ENCODE measurements at places on chromosomes 7 and 10.

DNA sequence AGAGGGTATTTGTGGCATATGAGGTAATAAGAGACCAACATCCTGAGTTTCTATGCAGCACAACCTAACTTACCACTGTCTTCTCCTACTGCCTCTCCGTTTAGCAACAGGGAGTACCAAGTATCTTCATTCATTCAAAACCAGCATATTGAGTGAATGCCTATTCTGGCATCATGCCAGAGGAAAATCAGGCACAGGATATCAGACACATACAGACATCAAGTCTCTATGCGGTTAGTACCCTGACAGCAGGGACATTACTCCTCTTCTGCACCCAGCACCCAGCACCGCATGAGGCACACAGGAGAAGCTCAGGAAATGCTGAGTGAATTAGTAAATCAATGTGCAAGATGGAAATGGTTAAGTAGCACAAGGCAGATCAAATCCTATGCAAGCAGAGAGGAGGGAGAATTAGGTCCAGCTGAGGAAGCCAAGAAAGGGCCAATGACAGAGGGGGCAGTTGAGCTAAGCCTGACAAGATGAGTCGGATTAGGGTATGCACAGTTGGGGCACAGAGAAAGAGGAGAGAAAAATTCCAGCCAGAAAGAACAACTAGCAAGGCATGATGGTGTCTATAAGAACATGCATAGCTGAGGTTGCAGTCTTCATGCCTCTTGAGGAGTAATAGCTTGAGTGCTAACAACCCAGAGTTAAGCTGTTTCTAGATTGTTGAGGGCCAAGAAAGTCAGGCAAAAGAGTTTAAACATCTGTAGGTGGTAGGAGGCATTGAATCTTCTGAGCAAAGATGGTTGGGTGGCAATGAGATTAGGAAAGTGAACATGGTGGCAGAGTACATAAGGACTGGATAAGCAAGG lies 146.0 kb downstream of the PLXNA4 start:
- DNase-seq, result no peak

DNA sequence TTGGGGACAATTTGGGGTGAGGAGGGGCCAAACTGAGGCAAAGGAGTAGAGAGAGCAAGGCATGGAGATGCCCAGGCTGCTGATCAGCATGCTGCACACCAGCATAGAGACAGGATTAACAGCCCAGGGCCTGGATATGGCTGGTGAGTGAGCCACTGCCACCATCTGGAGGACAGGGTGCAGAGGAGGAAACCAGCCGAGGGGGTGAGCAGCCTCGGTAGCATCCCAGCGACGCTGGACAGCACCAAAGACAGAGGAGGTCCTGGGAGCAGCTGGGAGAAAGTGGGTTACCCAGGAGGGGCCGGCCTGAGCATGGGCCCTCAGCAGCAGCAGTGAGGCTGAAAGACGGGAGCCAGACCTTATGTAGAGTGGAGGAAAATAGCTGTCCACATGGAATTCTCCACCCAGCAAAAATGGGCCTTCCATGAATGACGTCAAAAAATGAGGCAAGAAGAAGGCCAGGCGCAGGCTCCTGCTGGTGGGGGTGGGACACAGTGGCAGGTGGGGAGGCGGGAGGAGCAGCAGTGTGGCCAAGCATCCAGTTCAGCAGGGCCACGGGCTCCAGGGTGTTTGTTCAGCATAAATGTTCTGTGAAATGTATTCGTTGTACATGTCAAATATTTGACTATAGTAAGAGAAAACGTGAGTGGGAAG lies 16.7 kb downstream of the RET start:
- no peak for DNase-seq

DNA sequence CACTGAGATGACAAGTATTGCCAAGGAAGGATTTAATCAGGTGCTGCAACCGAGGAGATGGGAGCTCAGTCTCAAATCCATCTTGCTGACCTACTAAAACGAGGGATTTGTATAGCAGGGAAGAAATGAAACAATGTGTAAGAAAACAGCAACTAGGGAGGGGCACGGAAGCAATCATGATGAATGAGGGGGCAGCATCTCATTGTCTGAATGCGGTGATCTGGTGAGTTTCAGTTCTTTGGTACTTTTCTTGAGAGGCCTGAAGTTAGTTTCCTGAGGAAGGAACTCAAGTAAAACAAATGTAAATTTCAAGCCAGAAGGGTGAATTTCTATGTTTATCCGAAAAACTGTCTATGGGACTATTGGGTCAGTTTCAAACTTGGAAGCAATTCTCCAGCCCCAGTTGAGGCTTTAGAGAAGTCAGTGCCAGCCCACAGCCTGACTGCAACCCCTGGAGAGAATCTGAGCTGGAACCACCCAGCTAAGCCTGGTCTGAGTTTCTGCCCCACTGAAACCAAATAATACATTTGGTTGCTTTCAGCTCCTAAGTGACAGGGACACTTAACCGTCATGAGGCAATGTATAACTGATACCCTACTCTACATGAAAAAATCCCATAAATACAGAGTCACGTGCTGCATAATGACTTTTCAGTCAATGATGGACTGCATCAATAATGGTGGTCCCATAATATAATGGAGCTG lies 45.8 kb upstream of the TNS3 start:
- DNase-seq, result no peak

- no peak for DNase-seq
Measured at GRCh38 chr7:48305661-48306060, 134.4 kb downstream of the ABCA13 start.

DNA sequence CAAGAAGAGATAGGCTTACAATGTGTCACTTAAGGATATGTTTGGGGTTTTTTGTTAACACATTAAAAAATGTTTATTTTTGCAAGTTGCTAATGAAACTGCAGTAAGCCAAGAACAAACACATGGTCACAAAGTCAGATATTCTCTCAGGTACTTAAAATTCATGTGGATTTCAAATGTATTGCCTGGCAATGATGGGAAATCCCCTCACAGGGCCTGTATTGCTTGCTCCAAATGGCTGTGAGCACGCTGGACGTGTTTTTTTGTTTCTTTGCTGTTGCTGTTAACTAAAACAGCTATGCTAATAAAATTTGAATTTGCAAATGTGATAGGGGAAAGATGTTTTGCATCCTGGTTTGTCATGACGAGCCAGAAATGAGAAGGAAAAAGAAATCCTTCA lies 3.8 kb upstream of the CELF2 start:
- no peak for DNase-seq

- DNase-seq, result no peak
Measured at GRCh38 chr7:92244808-92245486, 767 bp downstream of the KRIT1 start.

DNA sequence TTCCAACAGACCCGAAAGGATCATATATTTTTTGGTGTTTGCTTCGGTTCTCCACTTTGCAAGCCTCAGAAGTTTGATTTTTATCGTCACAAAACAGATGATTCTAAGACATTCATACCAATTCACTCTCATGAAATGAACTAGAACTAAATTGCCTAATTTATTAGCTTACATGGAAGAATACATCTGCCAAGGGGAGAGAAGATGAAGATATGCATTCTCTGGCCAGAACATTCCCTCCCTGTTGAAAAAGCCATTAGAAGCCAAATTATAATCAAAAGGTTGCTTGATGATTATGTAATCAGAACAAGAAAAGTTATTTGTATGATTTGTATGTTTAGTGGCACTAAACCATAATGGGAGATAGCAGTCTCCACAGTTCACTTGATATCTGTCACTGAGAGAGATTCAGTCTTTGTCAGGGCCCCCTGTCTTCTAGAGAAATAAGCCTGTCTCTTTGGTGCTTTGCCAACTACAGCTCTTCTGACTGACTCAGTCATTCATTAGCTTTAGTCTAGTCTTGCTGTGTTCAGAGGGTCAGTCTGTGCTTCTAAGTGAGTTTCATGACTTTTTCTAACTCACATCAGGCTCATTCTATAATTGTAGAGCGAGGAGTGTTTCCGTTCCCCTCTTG lies 95.3 kb upstream of the GNAI1 start:
- no peak for DNase-seq

DNA sequence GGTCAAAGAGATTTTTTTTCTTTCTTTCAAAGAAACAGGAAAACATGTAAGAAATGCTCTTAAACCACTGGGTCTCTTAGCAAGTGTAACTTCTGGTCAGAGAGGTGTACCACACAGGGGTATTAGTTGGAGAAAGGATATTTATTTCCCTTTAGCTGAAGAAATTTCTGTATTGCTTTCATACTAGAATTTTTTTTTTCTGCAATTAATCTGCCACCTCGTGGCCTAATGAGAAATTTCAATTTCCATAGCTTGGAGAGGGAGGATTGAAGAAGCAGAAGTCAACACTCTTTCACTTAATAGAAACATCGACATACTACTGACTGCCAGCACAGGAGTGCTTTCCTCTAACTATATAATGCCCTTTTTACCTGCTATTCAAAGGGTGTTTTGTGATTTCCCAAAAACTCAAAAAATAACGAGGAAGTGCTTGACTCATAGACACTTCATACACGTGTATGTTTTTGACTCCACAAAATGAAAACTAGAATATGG lies 177.6 kb upstream of the NAMPT start:
- no peak for DNase-seq

DNA sequence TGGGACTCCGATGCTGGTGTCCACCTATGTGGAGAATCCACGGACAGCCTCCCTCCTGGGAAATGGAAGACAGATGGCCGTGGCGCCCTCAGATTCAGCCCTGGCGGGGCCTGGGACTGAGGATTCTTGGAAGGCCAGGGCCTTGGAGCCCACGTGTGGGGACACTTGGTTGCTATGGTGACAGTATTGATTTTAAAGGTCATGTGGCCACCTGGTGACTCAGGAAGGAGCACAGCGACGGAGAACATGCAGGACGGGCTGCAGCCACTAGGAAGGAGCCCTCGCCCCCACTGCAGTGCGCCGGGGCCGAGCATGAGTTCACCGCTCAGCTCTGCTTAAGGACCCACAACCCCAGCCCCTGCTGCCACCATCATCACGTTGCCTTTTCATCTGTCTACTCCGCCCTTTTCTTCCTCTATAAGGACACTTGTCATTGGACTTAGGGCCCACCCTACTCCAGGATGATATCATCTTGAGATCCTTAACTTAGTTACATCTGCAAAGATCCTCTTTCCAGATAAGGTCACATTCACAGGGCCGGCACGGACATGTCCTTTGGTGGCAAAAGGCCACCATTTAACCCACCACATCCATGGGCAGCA lies 3.7 kb upstream of the STK32C start:
- DNase-seq, result no peak

DNA sequence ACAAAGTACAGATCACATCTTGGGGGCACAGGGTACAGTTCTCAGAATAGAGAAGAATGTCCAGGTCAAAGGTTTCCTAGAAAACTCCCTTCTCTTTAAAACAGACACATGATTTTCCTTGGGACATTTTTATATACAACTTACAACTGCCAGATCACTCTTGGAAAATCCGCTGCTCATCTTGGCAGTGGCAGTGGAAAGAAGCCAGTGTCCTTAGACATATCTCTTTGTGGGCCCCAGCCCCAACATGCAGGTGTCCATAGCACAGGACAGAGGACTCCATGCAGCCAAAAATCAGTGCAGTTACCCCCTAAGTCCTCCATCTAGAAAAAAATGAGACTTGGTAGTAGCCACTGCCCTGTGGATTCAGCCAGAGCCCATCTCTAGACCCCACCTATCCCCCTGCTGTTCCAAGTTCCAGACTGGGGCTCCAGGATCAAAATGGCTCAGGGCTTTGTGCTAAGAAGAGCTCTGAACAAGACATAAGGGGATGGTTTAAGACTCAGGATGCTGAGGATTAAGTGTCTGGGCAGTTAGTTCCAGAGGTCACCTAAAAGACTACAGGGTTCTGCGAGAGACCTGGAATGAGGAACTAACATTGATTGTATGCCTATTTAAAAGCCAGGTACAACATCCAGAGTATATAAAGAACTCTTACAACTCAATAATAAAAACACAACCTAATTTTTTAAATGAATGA lies 34.4 kb downstream of the HIPK2 start:
- DNase-seq, result no peak

DNA sequence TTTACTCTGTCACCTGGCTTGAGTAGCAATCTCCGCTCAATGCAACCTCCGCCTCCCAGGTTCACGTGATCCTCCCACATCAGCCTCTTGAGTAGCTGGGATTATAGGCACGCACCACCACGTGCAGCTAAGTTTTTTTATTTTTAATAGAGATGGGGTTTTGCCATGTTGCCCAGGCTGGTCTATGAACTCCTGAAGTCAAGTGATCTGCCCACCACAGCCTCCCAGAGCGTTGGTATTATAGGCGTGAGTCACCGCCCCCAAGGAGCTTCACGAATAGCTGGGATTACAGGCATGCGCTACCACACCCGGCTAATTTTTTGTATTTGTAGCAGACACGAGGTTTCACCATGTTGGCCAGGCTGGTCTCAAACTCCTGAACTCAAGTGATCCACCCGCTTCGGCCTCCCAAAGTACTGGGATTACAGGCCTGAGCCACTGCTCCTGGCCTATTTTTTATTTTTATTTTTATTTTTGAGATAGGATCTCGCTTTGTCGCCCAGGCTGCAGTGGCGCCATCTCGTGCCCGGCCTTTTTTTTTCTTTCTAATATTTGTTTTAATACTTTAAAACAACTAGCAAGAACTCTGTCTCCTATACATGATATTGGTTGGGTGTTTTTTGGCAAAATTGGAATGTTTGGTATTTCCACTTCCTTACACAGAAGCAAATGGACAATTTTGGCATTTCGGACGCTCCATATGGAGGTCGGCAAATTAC lies 1.1 kb downstream of the EFCAB10 start:
- DNase-seq, result no peak

DNA sequence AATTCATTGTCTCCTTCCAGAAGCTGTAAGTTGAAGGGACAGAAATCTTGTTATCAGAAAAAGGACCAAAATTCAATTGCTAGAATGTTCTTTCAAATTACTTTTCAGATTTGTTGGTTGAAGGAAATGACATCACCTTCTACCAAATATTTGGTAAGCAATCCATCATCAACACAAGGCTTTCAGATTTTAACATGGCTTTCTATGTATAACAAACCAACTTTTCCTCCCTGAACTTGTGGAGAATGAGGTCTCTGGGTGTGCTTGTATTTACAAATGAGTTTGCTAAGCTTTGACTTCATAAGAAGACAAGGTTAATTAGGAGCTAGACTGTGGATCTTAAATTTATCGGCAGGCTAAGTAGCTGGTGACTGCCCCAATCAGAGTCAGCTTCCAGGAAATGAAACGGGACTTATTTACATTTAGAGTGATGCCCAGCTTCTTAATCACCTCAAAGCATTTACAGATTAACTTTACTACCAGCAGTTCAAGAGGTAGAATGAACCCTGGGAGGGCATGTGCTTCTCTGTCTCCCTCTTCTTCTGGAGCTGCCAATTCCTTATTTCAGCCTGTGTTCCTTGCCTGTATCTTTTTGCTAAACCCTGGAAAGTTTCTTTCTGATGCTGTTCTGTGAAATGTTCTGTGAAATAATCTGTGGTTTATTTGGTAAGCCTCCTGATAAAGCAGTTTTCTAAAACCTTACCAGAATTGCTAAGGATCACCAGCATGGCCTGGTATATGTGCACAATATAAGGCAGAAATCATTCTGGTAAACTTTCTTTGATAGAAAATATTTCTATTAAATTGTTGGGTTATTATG lies 248.8 kb upstream of the FZD8 start:
- DNase-seq, result no peak

- DNase-seq, result no peak
Measured at GRCh38 chr7:55185321-55185802, 166.5 kb downstream of the EGFR start.

- no peak for DNase-seq
Measured at GRCh38 chr10:44647473-44647872, 262.6 kb upstream of the CXCL12 start.

Measured in activated T-cell treated with anti-CD3 and anti-CD28 coated beads, Interleukin-2, amount 50 U/mL, for 48 hours (primary cell).